HS-27A (cell line): ENCODE measurements at places on chromosomes 6 and 20.

DNA sequence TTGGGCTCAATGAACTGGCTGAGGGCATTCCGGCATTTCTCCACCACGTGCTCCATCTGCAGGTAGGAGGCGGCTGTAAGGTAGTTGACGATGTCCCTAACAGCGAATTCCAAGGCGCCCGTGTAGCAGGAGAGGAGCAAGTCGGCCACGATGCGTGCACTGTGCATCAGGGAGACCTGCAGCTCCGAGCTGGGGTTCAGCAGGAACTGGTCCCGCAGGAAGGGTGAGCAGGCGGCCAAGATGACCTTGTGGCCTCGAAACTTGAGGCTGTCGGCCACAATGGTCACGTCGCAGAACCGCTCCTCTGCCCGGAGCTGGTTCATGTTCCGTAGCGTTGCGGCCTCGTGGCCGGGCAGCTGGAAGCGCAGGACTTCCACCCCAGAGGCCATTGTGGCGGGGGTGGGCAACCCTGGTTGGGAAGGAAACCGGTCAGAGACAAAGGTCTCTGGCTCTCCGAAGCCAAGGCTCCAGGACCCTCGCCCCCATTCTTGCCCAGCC lies 920 bp downstream of the ZBTB12 start:
- DNase-seq, result no peak

DNA sequence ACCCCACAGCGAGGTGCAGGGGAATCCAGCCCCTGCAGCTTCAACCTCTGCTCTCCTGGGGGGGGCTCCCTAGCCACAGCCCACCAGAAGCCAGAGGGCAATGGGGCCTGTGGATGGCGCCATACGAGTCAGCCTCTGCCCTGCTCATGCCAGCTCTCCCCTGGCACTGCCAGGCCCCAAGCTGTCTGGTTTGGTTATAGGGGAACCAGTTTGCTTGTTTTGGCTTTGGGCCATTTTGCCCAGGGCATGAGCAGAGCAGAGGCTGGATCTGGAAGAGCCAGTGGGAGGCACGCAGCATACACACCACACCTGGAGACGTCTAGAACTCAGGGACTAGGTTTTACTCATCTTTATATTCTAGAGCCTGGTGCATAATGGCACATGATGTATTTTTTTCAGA lies 66.7 kb upstream of the SLC22A16 start:
- DNase-seq, result no peak

DNA sequence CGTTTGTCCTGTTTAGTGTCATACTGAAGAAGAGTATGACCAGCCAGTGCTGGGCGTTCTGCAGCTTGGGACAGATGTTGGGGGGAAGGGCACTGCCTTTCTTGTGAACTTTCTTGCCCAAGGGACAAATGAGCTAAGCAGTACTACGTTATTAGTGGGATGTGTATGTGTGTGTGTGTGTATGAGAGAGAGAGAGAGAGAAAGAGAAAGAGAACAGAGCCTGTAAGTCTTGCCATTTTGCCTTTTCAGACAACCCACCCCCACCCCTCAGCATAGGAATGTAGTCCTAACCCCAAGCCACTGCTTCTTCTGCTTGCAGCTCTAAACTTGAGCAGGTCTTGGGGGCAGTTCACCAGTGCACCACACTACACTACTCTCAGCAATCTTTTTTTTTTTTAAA lies 45.5 kb downstream of the E2F3 start:
- DNase-seq, result no peak

DNA sequence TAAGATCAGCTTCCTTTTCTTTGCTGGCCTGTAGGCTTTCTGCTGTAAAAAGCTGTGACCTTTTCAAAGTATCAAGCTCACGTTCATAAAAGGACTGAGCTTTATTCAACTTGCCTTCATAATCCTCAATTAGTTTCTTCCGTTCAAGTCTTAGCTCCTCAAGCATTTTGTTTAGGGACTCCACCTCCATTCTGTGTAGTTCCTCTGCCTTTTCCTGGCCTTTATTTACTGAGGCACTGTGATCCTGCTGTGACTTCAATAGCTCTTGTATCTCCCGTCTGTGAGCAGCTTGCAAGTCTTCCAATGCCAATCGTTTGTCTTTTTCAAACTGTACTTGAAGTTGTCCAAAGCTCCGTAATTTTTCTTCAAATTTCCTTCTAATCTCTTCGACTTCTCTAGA lies 54.4 kb downstream of the FAM184A start:
- no peak for DNase-seq

DNA sequence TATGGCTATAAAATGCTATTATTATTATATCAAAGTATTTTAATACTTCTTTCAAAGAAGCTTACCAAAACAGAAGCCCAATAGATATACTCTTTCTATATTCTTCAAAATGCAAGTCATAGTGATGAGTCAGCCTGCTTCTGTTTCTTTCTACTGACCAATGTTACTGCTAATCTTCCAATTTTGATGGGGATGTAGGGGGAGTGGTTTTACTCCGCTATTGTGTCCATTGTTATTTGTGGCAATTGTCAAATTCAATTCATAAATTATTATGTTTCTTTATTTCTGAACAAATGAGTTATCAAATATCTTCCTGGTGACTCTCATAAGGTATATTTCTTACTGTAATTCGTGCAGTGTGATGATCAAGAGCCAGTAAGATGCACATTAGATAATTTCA lies 221.5 kb upstream of the DEFB112 start:
- DNase-seq, result no peak

GRCh38 chr6:104212977-104213668 lies 646.6 kb downstream of the HACE1 start:
- DNase-seq, result no peak

DNA sequence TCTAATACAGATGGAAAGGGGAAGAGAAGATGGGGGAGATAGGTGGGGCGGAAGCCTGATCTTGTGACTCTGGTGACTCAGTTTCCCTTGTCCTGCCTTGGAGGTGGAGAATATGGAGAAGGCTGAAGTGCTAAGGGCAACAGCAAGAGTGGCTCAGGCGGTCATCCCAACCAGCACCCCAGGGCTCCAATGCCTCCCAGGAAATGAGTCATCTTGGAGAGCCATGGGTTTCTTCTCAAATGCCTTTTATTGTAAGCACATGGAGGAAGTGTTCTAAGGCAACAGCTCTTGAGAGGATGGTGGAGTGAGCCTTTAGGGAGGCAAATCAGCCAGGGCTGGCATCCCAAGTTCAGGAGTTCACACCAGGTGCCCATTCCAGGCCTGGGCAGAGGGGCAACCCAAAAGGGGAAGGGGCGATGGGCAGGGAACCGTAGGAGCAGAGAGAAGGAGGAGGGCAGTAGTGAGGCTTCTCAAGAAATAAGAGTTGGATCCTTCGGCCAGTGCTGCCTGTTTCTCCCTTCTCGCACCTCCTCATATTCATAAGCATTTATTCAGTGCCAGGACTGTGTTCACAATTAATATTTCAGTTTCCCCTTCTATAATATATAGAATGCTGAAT lies 13.2 kb upstream of the AHCY start:
- DNase-seq, result peak; percentile 45

DNA sequence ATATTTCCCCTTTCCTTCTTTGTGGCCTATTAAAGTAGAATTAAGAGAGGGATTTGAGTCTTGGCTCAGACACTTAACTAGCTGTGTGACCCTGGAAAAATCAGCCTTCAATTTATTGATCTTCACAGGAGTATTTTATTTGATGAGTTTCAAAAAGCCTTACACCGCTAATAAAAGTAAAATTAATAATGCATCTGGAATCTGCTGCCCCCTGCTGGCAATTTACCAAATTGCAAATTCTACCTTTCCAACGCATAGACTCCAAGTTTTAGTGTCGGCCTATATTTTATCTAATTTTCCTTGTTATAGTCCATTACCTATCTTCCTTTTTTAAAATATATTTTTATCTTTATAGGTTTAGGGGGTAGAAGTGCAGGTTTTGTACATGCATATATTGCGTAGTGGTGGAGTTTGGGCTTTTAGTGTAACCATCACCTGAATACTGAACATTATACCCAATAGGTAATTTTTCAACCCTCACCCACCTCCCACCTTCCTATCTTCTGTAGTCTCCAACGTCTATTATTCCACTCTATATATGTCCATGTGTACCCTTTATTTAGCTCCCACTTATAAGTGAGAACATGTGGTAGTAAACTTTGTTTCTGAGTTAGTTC lies 46.3 kb downstream of the GOPC start:
- no peak for DNase-seq

DNA sequence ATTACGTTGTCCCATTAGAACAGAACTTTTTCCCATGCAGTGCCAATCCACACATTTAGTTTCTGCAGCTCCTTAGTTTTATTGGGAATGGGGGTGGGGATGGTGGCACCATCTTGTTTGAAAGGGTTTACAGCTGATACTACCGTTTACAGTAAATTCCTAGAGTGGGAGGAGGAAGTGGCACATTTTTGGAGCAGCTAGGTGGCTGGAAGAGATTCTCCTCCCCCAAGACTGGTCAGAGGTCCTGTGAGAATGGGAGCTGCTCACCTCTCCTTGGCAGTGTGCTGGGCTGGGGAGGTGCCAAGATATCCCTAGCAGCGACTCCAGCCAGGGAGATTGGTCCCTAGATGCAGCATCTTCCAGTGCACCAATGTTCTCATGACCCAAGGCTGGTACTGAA lies 12.4 kb upstream of the CCN6 start:
- no peak for DNase-seq

GRCh38 chr20:35776513-35777101 lies 4.8 kb downstream of the PHF20 start:
- no peak for DNase-seq

DNA sequence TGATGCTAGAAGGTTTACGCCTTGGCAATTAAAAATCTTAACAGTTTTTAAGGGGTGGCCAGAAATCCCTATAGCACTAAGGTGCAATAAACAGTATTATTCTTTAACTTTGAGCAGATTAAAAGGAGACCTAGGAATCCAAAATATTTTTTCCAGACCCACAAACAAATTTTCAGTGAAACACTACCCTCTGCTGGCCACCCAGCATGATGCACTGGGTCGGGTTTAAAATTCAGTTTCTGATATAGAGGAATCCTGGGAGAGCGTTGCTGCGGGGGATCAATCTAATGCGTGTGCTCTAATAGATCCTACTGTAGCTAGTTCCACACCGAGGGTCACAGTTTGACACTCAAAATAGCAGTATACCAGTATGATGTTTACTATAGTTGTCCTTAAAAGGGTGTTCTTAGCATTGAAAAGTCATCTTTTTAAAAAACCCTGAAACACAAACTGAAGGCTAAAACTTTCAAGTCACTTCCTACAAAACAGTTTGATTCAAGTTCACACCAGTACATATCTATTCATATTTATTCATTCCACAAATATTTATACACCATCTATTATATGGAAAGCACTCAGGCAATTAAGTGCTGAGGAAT lies 10.2 kb downstream of the UBE3D start:
- no peak for DNase-seq

DNA sequence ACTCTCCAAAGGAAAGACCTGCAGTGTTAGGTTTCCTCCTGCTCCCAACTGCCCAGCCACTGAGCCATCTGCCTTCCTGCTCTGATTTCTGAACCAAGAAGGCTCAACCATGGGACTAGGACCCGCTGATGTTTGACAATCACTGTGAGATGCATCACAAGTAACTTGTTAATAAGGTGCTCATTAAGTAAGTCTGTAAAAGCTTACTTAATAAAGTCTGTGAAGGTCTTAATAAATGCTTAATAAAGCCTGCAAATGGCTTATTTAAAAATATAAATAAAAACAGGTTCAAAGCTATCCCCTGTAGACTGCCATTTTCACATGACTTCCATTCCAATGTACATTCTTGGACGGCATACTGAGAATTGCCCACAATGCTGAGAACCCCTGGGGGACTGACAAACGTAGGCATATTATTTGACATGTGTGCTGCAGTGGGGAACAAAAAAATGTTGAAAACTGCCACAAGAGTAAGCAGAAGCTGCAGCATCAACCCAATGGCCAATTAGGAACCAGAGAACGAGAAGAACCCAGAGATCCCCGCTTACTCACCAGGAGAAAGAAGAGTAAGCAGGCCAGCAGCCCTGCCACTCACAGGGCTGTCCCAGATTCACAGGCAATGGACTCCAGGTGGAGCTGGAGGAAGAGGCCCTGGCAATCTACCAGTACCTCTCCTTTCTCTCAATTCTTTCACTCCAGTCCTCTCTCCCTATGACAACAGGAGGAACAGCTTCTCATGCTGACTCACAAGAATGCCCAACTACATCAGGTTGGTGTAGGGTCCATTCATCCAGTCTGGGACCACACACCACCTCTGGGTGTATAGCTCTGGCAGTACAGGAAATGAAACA lies 19.5 kb downstream of the KIF13A start:
- DNase-seq, result no peak

- no peak for DNase-seq
Measured at GRCh38 chr6:41878961-41879405, 16.2 kb downstream of the USP49 start.

GRCh38 chr6:50236164-50236563 lies 186.4 kb upstream of the DEFB112 start:
- DNase-seq, result no peak

- DNase-seq, result no peak
Measured at GRCh38 chr6:2285510-2285909, 40.1 kb upstream of the GMDS start.

DNA sequence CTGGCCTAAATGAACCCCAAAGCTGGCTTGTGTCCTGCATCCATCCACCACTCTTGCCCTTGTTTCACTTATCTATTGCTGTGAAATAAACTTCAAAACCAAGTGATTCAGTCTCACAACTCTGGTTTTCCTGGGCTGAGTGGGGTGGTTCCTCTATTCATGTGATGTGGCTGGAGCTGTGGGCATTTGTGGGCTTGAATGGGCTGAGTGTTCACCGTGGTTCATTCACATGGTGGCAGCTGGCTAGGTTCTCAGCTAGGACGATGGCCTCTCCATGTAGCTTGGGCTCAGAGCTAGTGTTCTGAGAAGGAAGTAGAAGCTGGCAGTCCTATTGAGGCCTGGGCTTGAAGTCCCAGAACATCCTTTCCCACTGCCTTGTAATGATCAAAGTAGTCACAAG lies 30.4 kb downstream of the FKBP1A start:
- DNase-seq, result no peak

- DNase-seq, result peak; percentile 68
Measured at GRCh38 chr6:35318196-35319171, 20.9 kb downstream of the DEF6 start.

DNA sequence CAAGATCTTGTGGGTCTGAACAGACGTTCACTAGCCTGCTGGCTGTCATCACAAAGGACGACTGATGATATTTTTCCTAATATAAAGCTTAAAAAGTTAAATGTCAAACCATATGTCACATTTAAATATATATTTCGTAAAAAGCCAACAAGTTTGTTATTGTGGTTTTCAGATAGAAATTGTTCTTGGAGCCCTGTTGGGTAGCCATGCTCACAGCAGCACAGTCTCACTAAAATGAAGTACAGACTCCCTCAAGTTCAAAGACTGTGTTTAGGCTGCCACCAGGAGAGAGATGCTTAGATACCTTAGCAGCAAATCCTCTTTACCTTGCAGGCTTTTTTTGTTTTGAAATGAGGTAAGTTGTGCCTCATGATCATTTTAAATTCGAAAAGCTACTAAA lies 17.8 kb downstream of the EEF1E1 start:
- DNase-seq, result no peak

GRCh38 chr6:15131651-15132061 lies 114.2 kb upstream of the JARID2 start:
- no peak for DNase-seq

DNA sequence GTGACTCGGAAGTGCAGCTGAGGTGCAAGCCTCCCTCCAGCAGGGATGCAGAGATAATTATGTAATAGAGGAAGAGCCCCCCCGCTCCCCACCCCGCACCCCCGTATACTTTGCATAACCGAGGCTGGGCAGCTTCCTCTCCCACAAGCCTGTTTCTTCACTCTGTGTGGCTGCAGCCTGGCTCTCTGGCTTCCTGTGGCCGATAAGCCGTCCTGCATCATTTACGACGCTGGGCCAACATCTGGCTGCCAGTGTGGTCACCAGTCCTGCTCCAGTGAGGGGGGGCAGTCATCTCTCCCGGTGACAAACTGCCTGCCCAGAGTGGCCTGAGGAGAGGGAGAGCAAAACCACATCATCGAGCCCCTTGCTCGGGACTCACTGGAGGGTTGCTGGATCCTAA lies 59.2 kb downstream of the RBM38 start:
- DNase-seq, result no peak
